ENCODE measurements at places on chromosomes 11 and 22. TPM values are rescaled to one million over a fixed set of nuclear protein-coding genes. Genes with fewer than 3 reads are reported as not detected.

DNA sequence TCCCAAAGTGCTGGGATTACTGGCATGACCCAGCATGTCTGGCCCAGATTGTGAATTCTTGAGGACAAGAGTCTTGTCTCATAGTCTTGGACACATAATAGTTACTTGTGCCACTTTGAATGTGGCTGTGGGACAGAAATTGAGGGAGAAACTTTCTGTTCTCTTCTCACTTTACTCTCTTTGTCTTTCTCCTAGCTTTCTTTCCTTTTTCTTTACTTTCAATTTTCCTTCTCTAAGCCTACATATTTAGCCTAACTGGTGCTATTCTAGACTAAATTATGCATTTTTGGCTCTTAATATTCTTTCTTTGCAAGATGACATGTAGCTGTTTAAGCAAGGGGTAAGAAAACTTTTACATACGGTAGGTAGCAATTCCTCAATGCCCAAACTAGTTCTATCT lies 33.2 kb downstream of the HORMAD2 start:
- no peak for DNase-seq

DNA sequence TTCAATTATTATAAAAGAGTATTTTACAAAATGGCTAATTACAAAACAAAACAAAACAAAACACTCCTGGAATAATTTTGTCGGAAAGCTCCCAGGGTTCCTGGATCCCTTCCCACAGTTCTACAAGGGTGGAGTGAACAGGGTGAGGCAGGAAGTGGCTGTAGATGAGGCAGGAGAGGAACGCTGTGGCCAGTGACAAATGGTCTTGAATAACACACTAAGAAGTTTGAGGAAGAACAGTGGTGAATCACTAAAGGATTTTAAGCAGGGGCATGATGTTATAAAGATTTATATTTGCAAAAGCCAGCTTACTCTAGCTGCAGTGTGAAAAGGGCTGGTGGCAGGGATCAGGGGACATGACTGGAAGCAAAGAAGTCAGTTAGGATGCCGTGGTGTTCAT lies 33.8 kb upstream of the APOA1 start:
- DNase-seq, result no peak

- no peak for DNase-seq
These were observed 14.3 kb downstream of the PACSIN2 start for GRCh38 chr22:43000441-43001175.

GRCh38 chr11:59944720-59945119 lies 6.5 kb downstream of the OOSP1 start:
- no peak for DNase-seq

GRCh38 chr22:36986242-36986821 lies 32.9 kb downstream of the TST start:
- DNase-seq, result no peak

Gene TMEM86A
- 6.6 TPM for total RNA-seq

Gene OR51M1
- not detected for total RNA-seq

Gene SYT8
- total RNA-seq, result 1.2 TPM

Gene PLEKHA7
- 23.9 TPM for total RNA-seq

Measured in mesothelial cell of epicardium (in vitro differentiated cells).